Breast epithelium (tissue), 4 donors: ENCODE measurements at places on chromosomes 6 and 20. TPM values are rescaled to one million over a fixed set of nuclear protein-coding genes. Genes with fewer than 3 reads are reported as not detected.

DNA sequence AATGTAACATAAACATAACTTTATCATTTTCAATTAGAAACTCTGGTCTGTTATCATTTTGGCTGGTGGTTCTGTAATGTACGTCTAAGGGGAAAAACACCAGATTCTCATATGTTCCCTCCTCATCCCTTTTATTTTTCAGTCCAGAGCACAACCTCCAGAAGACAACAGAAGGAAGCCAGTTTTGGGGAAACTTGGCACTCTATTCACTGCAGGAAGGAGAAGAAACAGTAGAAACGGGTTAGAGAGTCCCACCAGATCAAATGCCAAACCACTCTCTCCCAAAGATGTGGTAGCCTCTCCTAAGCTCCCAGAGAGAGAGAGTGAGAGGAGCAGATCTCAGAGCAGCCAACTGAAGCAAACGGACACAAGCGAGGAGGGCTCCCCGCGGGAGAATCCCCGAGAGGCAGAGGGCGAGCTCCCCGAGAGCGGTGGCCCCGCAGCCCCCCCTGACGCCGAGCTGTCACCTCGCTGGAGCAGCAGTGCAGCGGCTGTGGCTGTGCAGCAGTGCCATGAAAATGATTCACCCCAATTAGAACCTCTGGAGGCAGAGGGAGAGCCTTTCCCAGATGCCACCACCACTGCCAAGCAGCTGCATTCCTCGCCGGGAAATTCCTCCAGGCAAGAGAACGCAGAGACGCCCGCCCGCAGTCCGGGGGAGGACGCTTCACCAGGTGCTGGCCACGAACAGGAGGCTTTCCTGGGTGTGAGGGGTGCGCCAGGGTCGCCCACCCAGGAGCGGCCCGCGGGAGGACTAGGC, 117.8 kb downstream of the RTN4IP1 start:
- peak; percentile 56 for DNase-seq

GRCh38 chr6:148195511-148195910, 147.1 kb upstream of the SASH1 start:
- DNase-seq: no peak

GRCh38 chr20:37567671-37568588, 40.3 kb upstream of the BLCAP start:
- no peak for DNase-seq

- DNase-seq: no peak
These were observed 85.1 kb upstream of the JARID2 start for GRCh38 chr6:15160812-15161211.

DNA sequence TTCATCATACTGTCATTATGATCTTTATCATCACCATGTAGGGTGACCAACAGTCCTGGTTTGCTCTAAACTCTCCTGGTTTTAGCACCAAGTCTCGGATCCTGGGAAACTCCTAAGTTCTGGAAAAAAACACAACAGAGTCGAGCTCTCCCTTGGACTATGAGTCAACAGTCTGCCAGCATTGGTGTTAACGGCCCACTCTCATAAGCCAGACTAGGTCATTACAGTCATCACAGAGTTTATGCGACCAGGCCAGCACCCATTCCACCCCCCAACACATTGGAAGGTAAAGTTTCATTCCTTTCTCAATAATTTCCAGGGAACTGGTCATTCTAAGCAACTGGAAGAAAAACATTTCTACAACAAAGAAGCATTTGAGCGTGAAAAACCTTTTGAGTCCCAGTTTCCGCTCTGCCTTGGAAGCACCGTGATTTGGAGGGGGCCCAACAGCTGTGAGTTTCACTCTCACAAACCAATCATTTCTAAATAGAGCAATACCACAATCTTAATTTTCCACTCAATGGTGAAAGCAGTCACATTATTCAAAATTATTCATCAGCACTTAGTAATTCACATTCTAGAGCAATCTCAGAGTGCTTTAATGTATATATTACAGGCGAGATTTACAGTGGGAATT, 445.0 kb downstream of the CDH26 start:
- DNase-seq: no peak

GRCh38 chr6:30169658-30170614, 6.6 kb downstream of the TRIM15 start:
- no peak for DNase-seq

DNA sequence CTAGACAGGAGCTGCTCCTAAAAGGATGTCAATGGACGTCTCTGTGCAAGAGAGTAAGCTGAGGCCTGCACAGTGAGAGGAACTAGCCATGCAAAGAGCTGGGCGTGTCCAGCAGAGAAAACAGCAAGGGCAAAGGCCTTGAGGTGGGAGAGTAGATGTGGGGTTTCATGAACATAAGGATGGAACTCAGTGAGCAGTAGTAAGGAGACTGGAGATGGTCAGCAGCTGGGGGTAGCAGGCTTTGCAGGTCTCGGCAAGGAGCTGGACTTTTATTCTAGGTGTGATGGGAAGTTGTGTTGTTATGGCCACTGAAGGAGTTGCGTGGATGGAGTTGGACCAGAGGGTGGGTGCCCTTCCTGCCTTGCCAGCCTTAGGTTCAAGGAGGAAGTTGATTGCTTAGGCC, 90.7 kb upstream of the SIRPA start:
- no peak for DNase-seq

GRCh38 chr20:62980380-62980960, 26.3 kb downstream of the BHLHE23 start:
- DNase-seq: no peak

DNA sequence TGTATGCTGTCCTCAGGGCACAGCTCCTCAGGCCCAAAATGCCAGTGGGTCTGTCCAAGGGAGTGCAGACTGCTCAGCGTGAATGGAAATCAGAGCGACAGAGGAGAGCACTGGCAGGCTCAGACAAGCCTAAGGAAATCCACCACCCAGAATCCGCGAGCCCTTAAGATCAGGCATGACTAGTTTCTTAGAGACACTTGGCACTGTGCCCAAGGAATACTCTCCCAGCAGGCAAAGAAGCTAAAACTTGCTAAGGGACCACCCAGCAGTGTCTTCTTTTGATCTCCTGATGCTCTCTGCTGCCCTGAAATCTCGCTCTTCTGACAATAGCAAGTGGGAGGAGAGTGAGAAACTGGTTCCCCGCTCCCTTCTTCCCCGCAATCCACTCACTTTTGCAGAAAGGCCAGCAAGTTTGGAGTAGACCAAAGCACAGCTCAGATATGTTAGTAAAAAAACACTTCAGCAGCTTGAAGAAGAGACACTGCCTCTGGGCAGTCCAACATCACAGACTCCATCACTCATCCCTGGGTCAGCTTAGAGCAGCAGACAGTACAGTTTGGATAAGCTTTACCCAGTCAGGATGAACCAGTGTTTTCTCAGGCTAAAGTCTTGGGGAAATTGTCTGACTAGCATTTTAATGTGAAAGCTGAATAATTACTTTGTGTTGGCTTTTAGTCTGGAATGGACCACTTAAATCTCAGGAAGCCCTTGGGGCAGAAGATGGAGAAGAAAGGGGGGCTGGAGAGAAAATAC, 32.4 kb downstream of the TRAF3IP2 start:
- peak; percentile 40 for DNase-seq

DNA sequence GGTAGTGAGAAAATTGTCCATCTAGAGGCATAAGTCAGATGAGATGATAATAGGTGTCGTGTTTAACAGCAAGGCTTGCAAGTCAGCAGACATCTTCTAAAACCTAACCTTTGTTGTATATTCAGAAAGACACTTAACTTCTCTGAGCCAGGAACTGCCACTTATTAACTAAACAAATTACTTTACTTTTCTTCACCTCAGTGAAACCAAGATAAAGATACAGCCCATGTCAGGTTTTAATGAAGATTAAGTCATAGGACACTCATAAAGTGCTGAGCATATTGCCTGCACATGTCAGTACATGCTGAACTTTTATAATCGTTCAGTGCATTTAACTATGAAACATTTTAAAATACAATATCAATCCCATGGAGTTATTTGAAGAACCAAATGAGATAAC, 286.8 kb downstream of the NKAIN2 start:
- DNase-seq: no peak

GRCh38 chr6:41732591-41733359, 2.6 kb downstream of the TFEB start:
- DNase-seq: no peak

GRCh38 chr6:89291256-89291819, 23.8 kb downstream of the GABRR2 start:
- DNase-seq: no peak

- DNase-seq: no peak
These were observed 10.7 kb downstream of the TMEM181 start for GRCh38 chr6:158570681-158570962.

GRCh38 chr6:167533851-167534250, 209.0 kb downstream of the TTLL2 start:
- DNase-seq: no peak

- no peak for DNase-seq
These were observed 1.4 kb upstream of the TREML4 start for GRCh38 chr6:41226752-41227151.

DNA sequence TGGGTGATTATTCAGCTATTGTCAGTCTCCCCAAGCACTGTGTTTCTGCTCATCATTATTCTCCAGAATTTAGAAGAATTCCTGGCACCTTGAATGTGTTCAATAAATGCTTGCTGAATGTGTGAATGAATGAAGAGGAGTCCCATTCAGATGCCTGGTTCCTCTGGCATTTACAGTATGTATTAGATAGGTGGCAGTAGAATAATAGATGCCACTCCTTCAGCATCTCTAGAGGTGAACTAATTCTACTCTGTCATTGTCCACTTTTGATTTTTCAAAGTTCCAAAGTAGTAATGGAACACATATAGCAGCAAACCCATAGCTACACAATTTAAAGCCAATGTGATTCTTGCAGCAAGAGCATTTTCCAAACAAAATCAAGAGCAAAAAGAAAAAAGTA, 118.9 kb upstream of the CEP162 start:
- DNase-seq: no peak

DNA sequence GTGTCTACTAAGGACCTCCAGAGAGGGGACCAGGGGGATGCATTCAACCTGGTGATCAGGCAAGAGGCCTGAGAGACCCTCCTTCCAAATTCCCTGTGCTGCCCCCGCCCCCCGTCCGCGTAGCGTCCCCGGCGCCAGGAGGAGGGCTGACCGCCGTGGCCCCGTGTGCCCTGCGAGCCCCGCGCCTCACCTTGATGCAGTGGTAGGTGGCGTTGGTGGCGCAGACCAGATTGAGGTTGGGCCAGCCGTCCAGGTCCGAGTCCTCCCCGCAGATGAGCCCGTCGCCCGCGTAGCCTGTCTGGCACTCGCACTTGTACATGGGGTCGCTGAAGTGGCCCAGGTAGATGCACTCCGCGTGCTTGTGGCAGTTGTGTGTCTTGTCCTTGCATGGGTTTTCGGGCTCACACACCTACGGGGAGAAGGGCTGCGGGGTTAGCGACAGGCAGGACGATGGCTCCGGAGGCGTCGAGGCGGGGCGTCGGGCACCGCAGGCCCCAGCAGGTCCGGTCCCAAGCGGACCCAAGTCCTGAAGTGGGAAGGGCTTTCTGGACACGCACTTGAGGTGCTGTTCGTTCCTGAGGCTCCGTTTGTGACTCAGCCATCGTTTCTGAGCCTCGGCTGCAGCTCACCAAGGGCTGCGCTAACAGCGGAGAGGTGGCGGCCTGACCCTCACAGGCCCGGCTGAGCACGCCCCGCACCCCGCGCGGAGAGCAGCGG, 21.7 kb downstream of the THBS2 start:
- no peak for DNase-seq

DNA sequence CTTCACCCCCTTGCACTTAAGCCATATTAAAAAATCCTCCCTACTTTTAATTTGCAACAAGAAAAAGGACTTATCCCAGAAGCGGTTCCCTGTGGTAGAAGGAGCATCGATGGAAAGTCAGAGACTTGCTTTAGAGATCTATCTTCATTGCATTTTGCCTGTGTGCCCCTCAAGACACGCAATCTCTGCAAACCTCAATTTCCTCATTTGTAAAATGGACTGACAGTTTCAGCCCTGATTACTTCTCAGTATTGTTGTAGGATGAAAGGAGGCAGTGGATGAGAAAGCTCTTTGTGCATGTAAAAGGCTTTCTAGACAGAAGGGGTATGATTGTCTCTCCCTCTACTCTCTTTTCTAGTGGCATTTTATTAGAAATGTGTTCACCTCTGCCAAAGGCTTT, 410.2 kb downstream of the CDC5L start:
- no peak for DNase-seq

DNA sequence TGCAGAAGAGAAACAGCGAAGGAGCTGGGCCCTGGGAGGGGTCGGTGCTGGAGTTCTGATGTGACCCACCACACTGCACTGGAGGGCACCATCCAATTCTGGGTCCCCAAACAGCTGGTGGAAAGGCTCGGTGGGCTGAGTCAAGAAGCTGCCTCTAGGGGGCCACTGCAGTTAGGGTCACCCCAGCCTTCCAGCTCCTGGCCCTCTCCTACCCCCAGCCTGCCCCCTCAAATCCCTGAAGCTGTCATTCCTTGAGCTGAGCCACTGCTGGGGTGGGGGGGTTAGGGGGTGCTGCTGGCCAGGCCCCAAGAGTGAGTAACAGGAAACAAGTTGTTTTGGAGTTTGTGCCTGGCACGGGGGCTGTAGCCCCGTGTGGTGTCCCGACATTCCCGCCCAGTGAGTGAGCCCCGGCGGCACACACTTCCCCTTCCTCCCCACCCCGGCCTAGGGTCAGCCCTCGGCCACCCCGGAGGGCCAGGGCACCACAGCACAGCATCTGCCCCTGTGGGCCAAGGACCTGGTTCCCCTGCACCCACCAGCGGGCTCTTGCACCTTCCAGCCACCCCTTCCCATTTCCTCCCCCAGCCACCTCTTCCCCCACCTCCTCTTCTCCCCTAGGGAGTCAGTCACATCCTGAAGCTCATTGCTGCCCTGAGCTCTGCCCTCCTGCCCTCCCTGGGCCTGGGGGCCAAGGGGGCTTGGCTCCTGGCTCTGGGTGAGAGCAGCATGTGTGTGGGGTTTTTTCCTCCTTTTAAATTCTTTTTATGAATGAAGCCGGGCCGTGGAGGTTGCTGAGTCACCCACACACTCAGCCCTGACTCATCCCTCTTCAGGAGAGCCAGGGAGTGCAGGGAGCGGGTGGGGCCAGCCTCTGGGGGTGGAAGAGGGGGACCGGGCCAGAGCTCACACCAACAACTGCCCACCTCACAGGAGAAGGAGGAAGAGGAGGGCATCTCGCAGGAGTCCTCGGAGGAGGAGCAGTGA, 4.6 kb downstream of the SMIM29 start:
- DNase-seq: no peak

BNIP5 gene
- not detected for total RNA-seq

CTCFL gene
- not detected for total RNA-seq

UNC93A gene
- not detected for total RNA-seq

PLCB4 gene
- 13.0 TPM for total RNA-seq

USP49 gene
- 3.4 TPM for total RNA-seq

RAET1G gene
- 2.2 TPM for total RNA-seq

MTFR2 gene
- total RNA-seq: 2.7 TPM

TNFRSF21 gene
- 20.9 TPM for total RNA-seq

SIRPB1 gene
- total RNA-seq: 2.6 TPM

REPS1 gene
- total RNA-seq: 66.5 TPM

CDH26 gene
- 1.6 TPM for total RNA-seq

CLPSL2 gene
- total RNA-seq: not detected

OR2J3 gene
- not detected for total RNA-seq
